ENCODE measurements at places on chromosomes 1 and 21. TPM values are rescaled to one million over a fixed set of nuclear protein-coding genes. Genes with fewer than 3 reads are reported as not detected.

GRCh38 chr1:118004312-118004711, 74.8 kb downstream of the WDR3 start:
- no peaks in the 10 kb centered on the region for H3K4me1 ChIP-seq
- no peaks in the 10 kb centered on the region for H3K36me3 ChIP-seq
- no peak for DNase-seq
- no peaks in the 10 kb centered on the region for H3K27me3 ChIP-seq
- H3K27ac ChIP-seq = no peak overlapping the region
- H3K4me3 ChIP-seq = no peak overlapping the region

GRCh38 chr1:158324395-158324794, 6.9 kb downstream of the CD1B start:
- H3K27me3 ChIP-seq = no peaks in the 10 kb centered on the region
- DNase-seq = no peak
- no peaks in the 10 kb centered on the region for H3K36me3 ChIP-seq
- H3K27ac ChIP-seq = no peak overlapping the region
- H3K4me3 ChIP-seq = no peak overlapping the region

DNA sequence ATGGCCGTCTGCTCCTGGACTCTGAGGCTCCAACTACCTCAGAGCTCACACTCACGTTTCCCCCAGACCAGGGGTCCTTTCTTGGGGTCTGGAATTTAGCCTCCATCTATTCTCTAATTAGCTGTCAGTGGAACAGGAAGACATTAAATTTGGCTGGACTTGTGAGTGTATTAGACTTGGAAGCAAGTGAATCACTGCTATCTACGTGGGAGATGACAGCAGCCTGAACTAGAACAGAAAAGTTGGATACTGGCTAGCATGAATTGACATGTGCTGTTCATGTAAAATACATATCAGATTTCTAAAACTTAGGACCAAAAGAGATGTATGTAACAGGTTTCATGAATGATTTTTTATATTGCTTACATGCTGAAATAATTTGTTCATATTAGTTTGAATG, 28.0 kb downstream of the TAF5L start:
- peak overlapping the region; percentile 23 for H3K4me3 ChIP-seq
- peaks cover 26% of the 10 kb centered on the region for H3K36me3 ChIP-seq
- DNase-seq = peak; percentile 74
- H3K27me3 ChIP-seq = no peaks in the 10 kb centered on the region
- H3K27ac ChIP-seq = peak overlapping the region; percentile 95

BACE2 gene
- total RNA-seq = 77.8 TPM

SYF2 gene
- 50.3 TPM for total RNA-seq

All from GM23248 (cell line).